ENCODE measurements at places on chromosomes 6 and 20.

DNA sequence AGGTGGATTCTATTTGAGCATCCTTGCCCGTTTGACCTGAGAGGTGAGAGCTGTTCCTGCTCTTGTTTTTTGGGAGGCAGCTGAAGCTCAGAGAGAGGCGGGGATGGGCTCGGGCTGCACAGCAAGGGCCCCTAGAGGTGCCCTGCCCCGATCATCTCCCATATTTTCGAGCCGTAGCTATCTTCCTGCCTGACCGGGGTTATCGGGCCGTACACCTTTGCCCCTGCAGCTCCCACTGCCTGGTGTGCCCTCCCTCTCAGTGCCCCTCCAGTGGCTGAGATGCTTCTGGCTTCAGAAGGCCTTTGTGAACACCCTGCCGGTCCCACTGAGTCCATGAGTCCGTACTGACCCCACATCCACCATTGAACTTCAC lies 6.7 kb downstream of the SRC start:
- no peak for DNase-seq

DNA sequence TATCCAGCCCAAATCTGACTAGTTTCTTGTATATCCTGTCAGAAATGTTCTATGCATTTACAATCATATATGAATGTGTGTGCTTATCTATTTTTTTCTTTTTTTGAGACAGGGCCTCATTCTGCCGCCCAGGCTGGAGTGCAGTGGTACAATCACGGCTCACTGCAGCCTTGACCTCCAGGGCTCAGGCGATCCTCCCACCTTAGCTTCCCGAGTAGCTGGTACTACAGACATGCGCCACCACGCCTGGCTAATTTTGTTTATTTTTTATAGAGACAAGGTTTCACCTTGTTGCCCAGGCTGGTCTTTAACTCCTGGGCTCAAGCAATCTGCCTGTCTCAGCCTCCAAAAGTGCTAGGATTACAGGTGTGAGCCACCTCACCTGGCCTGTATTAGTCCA lies 3.0 kb upstream of the RAB44 start:
- DNase-seq, result no peak

- no peak for DNase-seq
Observed at GRCh38 chr6:168355716-168356522, 36.3 kb upstream of the DACT2 start.

DNA sequence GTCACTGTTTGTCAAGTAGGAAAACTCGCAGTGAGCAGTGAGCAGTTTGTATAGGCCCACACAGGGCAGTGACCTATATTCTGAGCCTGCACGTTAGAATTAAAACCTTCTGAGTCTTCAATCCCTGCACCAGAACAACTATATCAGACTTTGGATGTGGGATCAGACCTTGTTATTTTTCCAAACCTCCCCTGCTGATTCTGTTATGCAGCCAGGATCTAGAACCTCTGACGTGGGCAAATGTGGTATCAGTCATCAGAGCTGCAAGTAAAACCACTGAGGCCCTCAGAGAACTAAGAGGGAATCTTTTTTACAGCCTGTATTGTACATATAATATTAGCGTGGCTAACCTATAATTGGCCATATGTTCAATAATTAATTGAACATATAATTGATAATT lies 32.0 kb upstream of the AKAP7 start:
- no peak for DNase-seq

- DNase-seq, result no peak
Observed at GRCh38 chr6:27706431-27706830, 205.8 kb downstream of the OR2B2 start.

DNA sequence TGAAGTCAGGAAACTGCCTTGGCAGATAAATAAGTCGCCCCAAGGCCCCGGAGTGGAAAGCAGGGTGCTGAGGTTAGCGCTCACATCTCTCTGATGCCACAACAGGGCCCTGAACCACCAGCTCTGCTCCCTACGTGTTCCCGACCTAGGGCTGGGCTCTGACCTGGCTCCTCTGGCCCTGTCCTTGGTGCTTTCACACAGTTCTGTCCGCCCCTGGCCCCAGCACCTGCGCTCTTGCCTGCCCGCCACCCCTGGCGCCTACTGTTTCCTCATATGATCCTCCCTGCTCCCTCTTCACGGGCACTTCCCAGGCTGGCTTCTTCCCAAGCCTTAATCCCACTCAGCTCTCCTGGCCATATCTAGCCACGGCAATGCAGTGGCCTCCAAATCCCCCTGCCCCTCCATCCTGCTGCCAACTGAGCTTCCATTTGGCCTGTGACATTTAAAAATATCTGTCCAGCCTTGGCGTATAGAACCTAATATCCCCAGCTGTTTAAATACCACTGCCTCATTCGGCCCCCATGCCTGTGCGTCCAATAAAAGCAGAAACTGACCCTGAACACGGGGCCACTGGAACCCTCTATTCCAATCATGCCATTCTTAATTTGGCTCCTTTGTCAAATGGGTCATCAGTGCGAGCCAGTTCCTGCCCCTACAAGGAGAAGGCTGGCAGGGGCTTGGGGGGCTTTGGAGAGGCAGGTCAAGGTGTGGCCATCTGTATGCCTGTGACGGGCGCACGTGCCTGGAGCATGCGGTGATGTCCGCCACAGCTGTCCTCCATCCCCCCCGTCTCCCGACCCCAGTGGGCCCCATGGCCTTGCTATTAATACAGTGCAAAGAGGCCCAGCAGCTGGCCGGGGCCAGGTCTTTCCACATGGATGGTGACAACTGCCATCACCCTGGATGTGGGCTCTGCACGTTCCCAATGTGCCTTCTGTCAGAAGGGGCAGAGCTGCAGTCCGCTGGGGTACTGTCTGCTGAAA lies 27.7 kb downstream of the GNAS-AS1 start:
- DNase-seq, result no peak

Data from activated naive CD4-positive, alpha-beta T cell (primary cell).